ENCODE measurements at places on chromosomes 1 and 21.

- DNase-seq = no peak
Observed at GRCh38 chr21:46559291-46559983, 45.4 kb downstream of the S100B start.

DNA sequence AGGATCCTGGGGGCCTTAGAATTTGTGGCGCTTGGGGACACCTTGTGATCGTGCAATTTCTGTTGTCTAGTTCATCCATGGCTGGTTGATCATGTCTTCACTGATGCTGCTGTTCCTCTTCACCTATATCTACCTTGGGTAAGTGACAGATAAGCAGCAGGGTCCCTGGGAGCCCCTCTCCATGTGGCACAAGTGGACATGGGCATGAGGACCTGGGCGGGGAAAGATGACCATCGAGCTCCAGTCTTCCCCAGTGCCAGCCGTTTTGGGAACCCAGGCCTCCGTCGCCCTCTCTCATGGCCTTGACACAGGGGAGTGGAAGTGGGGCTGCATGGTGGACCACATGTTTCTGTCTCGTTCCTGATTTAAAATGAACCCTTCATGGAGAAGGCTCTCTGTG lies 17.6 kb downstream of the PSEN2 start:
- no peak for DNase-seq

DNA sequence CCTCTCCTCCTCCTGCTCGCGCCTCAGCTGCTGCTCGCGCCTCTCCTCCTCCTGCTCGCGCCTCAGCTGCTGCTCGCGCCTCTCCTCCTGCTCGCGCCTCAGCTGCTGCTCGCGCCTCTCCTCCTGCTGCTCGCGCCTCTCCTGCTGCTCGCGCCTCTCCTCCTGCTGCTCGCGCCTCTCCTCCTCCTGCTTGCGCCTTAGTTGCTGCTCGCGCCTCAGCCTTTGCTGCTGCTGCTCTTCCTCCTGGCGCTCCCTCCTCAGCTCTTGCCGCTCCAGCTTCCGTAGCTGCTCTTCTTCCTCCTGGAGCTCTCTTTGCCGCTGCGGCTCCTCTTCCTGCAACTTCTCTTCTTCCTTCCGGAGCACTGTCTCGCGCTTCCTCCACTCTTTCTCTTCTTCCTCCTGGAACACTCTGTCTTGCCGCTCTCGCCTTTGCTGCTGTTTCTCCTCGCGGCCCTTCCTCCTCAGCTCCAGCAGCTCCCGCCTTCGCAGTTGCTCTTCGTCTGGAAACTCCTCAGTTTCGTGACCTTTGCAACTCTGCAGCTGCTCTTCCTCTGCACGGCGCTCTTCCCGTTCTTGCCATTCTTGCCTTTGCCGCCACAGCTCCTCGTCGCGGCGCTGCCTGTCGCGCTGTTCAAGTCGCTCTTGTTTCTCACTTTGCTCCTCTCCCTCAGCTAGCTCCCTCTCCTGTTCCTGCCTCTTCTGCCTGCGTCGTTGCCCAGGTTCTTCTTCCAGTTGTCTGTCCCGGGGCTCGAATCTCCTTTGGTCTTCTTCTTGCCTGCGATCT lies 3.0 kb downstream of the TCHH start:
- no peak for DNase-seq

DNA sequence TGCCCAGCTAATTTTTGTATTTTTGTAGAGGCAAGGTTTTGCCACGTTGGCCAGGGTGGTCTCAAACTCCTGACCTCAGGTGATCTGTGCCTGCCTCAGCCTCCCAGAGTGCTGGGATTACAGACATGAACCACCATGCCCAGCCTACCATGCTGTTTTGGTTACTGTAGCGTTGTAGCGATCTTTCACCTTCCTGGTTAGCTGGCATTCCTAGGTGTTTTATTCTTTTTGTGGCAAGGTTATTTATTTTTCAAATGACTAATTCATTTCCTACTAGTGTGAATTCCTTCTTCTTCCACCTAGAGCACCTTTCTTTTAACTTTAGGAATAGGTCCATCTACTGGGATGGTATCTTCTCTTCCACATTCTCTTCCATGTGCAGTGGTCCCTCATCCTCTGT lies 29.3 kb downstream of the TMEM200B start:
- DNase-seq = no peak

GRCh38 chr1:151621351-151621750 lies 9.5 kb downstream of the SNX27 start:
- no peak for DNase-seq

DNA sequence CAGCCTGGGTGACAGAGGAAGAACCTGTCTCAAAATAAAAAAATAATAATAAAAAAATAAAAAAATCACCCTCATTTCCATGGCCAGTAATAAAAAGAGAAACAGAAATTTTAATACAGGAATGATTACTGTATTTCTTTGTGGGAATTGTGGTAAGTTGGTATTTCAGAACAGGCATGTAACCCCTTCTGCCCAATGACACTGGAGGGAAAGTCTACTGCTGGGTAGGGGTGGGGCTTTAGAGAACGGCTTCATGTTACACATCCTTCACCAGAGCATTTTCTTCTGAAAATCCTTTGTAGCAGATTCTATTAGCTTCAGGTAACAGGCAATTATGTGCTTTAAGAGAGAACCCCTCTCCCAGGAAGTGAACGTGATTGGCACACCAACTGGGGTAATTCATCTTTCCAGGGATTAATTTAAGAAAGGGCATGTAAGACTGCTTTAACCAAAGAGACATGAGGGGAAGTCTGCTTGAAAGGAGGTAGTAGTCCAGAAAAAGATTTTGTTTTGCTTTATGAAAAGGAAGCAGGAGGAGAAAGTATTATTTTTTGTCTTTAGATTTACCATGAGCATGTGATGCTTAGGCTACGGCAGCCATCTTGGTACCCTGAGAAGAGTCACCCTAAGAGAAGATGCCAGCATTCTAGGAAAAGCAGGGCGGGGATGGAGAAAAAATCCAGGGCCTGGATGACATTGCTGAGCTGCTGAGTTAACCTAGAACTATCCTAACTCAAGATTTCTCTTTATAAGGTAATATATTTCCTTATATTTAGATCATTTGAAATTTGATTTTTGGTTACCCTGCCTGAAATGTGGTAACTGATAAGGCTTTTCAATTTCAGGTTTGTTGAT lies 57.7 kb upstream of the DPT start:
- DNase-seq = no peak

GRCh38 chr1:163055005-163055404 lies 14.2 kb upstream of the RGS4 start:
- DNase-seq = no peak

GRCh38 chr1:228861832-228862180 lies 126.5 kb downstream of the RHOU start:
- DNase-seq = no peak

DNA sequence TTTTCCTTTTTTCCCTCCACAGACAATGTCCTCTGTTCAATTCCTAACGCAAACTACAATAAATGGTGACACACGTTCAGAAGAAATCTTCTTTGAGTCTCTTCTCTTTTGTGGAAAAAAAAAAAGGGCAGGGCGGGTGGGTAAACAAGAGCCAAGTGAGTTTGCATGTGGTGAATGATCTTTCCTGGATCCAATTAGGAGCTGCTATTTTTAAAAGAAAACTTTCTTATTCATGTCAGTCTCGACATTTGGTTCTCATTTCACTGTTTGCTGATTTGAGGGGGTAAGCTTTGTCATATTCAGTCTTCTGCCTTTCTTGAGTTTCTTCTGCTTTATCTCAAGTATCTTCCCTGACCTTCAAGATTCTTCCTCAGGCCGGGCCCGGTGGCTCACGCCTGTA lies 29.2 kb upstream of the KIF1B start:
- no peak for DNase-seq

DNA sequence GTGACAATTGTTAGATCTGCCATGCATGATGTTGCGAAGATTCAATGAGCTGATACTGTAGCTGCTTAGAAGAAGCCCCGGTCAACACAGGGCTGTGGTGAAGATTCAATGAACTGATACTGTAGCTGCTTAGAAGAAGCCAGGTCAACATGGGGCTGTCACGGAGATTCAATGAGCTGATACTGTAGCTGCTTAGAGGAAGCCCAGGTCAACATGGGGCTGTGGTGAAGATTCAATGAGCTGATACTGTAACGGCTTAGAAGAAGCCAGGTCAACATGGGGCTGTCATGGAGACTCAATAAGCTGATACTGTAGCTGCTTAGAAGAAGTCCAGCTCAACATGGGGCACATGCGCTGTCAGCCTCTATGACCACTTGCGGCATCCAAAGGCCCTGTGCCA lies 18.8 kb upstream of the BACE2 start:
- no peak for DNase-seq

GRCh38 chr1:5921671-5922070 lies 70.6 kb downstream of the NPHP4 start:
- no peak for DNase-seq

DNA sequence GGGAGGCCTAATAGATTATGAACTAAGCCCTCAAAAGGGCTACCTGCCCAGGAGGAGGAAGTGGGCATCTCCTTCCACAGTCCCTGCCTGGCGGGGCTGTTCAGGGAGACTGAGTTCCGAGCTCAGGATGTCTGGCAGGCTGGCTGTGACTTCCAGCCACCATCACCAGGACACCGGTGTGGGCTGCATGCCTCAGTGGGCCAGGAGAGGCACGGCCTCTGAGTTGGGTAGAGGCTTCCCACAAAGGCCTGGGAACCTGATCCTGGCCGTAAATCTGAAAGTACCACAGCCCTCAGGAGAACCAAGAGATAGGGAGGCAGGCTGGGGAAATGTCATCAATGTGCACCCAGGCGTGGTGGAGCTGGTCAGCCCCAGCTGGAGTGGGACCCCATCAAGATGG lies 29.1 kb downstream of the NTPCR start:
- no peak for DNase-seq

- DNase-seq = no peak
Observed at GRCh38 chr1:59318271-59318860, 21.5 kb downstream of the FGGY start.
